Activated CD8-positive, alpha-beta memory T cell treated with anti-CD3 and anti-CD28 coated beads, Interleukin-2, amount 10 ng/mL, durations not matched to agents 7 days and 5 days (primary cell): ENCODE measurements at places on chromosomes 7 and 10.

DNA sequence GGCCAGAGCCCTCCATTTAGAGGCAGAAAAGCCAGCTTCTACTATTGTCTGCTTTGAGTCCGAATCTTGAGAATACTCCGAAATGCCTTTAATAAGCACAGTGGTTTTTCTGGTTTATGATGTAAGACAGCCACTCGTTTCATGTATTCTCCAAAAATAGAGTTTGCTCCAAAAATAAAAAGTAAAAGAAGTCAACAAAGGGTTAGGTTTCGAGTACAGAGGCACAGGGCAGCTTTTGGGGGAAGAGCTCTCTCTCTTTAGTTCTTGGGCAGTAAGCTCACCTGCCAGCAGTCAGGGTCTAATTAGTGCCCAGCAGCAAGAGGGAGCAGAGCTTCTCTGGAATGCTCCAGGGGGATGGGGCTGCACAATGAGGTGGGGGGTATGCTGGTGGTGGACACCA lies 20.2 kb downstream of the CREB3L2 start:
- no peak for DNase-seq

GRCh38 chr7:8177109-8177933 lies 84.6 kb downstream of the ICA1 start:
- DNase-seq: no peak

DNA sequence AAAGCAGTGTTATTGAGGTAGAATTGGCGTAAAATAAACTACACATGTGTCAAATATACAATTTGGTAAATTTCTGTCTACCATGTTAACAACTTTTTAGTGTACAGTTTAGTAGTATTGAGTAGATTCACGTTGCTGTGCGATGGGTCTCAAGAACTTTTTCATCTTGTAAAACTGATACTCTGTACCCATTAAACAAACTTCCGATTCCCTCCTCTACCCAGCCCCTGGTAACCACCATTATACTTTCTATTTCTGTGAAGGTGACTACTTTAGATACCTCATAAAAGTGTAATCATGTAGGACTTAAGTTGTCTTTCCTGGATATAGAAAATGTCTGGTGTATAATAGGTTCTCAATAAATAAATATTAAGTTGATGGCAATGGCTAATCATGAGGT lies 408.5 kb upstream of the POT1 start:
- no peak for DNase-seq

DNA sequence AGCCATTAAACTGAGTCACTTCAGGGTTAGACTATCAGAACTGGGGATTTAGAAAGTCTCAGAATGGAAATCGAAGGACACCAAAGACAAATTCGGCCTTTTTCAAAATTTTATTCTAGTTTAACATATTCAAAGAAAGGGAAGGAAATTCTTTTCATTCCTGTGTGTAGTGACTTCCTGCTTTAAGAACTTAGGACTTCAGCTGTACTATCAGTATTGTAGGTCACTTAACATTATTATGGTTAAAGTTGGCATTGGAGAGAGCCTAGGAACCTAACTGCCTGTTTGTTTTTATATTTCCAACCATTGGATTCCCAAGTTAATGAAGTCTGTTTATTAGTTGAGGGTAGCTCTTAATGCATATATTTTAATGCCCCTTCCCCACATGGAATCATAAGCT lies 63.7 kb downstream of the PTEN start:
- no peak for DNase-seq

DNA sequence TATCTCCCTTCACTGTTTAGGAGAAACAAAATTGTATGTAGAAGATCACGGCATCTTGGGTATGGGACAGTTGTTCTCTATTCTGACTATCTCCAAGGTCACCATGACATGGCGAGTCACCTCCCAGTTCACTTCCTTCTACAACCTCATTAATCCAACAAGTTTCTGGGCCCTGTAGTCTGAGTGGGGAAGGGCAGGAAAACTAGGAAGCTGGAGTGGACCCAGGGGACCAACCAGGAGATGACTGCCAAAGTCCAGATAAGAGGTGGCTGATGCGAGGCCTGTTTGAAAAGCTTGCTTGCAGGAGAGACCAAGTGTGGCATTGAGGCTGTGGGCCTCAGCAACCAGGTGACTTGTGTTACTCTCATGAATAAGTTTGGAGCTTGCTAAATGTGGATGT lies 584.9 kb downstream of the TNS3 start:
- DNase-seq: no peak

DNA sequence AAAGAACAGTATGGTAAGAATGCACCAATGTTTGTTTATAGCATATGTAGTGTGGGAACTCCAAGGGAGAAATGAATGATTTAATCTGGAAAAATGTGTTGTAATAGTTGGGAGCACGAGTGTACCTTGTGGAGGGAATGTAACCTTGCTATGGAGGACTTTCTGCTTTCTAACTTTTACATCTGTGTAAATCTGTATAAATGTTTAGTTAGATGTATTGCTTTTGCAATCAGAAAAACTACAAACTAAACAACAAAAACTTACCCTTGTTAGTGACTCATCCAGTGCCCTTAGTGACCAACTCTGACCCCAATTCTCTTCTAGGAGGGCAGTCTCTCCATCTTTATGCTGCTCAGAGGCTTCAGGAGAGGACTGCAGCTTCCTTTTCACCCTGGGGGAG lies 89.3 kb downstream of the CCNY start:
- no peak for DNase-seq

DNA sequence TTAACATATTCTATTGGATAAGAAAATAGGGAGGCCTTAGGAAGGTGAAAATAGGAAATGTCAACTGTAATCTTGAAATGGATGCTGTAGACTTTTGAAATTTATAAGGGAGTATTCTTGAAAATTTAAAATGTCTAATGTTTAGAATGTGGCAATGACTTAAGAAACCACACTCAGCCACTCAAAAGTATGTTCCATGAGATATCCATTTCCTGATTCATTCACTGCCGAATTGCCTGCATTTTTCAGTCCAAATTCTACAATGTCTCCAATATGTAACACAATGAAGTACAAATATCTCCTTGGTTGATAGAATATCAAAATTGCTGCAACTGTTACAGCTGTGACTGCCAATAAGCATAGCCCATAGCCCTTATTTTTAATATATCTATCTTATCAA lies 25.9 kb downstream of the PRKG1 start:
- DNase-seq: no peak

DNA sequence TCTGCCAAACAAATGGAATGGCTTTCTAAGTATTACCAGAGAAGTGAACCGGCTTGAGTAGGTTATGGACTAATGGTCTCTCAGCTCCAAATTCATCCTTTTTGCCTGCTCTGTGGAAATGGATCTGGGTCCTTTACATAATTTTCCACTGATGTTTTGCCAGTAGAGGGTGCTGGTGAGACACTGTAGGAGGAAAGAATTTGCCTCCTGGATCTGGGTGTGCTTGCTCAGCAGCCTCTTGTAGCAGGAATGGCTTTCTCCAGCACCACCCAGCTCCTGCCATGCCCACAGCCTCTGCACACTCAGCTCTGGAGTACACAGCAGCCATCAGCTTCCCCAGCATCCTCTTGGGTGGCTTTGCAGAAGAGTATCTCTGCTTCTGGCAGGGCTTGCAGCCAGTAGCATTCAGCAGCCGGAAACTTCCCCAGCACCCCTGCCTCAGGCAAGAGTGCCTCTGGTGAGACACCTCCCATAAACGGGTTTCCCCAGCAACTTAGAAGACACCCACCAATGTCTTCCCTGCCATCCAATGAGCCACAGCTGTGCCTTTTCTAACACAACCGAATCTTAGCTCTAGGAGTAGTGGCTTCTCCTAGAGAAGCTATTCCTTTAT lies 235.0 kb upstream of the PLPP4 start:
- DNase-seq: no peak

GRCh38 chr10:25766687-25767221 lies 167.3 kb upstream of the MYO3A start:
- no peak for DNase-seq

- DNase-seq: no peak
Observed at GRCh38 chr10:122271076-122271475, at the start of gene BTBD16. Gene BTBD16, plus strand, starts transcription at chr10:122271296. Its CDS starts 3,786 bp downstream, at chr10:122275082.

- DNase-seq: no peak
Observed at GRCh38 chr7:158416283-158416933, 171.2 kb downstream of the PTPRN2 start.

DNA sequence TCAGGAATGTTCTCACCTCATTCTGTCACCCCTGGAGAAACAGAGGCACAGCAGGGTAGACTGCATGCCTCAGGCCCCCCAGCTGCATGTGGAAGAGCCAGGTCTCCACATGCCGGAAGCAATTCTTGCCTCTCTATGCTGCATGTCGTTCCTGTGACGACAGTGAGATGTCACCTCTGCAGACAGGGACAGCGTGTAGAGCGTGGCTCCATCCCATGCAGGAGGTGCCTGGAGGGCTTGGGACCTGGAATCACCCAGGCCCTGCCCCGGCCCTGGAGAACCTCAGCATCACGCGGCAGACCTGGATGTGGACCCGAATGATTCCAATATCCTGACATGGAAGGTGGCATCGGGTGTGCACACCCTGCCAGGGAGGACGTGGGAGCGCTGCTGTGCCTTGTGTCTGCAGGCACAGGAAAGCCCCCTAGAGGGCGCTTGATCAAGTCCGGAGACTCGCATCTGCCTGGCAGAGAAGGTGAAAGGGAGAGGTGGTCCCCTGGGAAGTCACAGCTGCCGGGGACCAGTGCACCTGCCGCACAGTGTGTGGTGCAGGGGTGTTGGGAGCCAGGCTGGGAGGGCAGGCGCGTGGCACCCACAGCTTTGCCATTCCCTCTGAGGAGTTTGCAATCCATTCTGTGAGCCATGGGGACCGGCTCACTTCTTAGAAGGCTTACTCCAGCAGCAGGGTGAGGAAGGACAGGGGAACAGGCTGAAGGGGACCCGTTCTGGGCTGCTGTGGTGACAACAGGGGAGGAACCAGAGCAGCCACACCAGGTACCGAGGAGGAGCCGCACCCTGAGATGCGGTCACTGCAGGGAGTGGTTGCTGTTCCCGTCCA lies 45.3 kb upstream of the EN2 start:
- peak; percentile 61 for DNase-seq
